Stimulated activated CD8-positive, alpha-beta memory T cell treated with anti-CD3 and anti-CD28 coated beads, Interleukin-15, amount 100 ng/mL, for 48 hours (primary cell): ENCODE measurements at places on chromosomes 1 and 21.

DNA sequence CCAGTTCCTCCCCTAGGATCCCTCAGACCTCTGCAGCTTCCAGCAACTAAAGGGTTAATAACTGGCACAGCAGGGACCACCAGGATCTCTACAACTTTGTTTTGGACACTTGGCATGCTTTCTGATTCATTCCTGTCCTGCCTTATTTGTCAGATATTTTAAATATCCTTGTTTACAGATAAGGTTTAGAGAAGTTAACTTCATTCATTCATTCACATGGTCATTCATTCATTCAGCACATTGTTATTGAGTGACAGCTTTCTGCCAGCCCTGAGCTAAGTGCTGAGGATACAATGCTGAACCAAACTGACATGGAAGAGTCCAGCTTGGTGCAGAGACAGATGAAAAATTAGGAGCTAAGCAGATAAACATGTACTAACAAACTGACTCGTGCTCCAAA, 8.8 kb upstream of the PHC2 start:
- no peak for DNase-seq

GRCh38 chr1:39722495-39722894, 16.2 kb upstream of the PPIE start:
- DNase-seq = no peak

GRCh38 chr1:34639701-34640100, 115.1 kb upstream of the GJB5 start:
- DNase-seq = no peak

GRCh38 chr1:58620926-58621325, 43.9 kb upstream of the TACSTD2 start:
- DNase-seq = no peak

- DNase-seq = no peak
Observed at GRCh38 chr1:5393603-5394002, 598.6 kb downstream of the NPHP4 start.

DNA sequence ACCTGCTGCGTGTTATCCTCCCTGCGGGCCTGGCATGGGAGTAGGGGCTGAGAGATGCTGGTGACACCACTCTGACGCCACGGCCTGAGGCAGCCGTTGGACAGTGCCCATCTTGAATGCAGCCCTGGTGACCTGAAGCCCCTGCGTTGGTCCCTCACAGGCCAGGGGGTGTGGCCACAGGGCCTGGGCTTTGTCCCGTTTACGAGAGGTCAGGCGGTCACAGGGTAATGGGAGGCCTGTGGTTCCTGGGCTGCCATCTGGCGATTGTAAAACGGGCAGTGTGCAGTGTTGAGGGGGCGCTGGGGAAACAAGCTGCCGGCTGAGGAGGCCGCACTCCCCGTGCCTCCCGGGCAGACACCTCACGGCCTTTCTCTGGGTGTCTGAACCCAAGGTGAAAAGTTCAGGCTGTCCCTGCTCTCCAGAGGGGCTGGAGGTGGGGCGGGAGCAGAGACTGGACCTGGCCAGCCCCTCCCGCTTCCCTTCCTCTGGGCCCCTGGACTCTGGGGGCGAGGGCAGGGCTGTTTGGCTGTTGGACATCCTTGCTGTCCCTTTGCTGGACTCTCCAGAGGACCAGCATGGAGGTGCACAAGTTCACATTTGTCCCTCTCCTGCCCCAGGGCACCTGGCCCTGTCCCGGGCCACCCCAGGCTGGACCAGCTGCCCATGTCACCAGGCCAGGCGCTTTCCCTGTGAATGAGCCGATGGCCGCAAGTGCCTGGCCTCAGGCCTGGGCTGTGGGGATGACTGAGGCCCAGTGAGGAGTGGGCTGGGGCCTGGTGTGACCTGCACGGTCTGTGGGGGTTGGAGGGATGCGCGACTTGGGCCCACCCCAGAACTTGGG, 42.4 kb downstream of the SKI start:
- no peak for DNase-seq
